ENCODE measurements at places on chromosomes 5 and 9.
A peak's percentile ranks its signal among the peaks of the same experiment; 100 is the strongest.

DNA sequence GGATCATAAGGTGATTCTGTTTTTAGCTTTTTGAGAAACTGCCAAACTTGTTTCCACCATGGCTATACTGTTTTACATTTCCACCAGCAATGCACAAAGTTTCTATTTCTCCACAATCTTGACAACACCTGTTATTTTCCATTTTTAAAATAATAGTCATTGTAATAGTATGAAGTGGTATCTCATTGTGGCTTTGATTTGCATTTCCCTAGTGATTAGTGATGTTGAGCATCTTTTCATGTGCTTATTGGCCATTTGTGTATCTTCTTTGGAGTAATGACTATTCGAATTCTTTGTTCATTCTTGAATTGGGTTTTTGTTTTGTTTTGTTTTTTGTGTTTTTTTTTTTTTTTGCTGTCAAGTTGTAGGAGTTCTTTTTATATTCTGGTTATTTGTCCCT lies 4.9 kb downstream of the GARNL3 start:
- DNase-seq: no peak

- DNase-seq: no peak
Observed at GRCh38 chr9:108838017-108838416, 17.8 kb downstream of the ACTL7B start.

DNA sequence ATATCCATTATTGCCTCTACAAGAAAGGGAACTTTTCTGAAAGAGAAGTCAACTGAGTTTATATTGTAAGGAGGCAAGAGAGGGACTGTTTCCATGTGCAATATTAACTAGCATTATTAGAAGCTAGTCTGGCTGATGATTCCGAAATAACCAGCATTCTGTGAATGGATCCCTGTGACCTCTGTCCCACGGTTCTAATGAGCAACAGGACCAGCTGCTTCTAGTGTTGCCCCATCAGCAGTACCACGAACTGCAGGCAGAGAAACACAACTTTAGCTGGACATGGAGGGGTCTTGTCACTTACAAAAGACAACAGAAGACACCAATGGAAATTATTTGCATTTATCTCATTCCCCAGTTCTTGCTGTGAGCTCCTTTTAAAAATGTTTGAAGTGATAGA lies 95.4 kb downstream of the MUSK start:
- DNase-seq: no peak

- no peak for DNase-seq
Observed at GRCh38 chr9:110900456-110900855, 137.8 kb downstream of the LPAR1 start.

GRCh38 chr9:76654051-76654461 lies 110.2 kb upstream of the PCA3 start:
- no peak for DNase-seq

- no peak for DNase-seq
Observed at GRCh38 chr9:98410185-98410697, 154.8 kb upstream of the TBC1D2 start.

- DNase-seq: no peak
Observed at GRCh38 chr5:147887026-147887627, 8.6 kb downstream of the SCGB3A2 start.

DNA sequence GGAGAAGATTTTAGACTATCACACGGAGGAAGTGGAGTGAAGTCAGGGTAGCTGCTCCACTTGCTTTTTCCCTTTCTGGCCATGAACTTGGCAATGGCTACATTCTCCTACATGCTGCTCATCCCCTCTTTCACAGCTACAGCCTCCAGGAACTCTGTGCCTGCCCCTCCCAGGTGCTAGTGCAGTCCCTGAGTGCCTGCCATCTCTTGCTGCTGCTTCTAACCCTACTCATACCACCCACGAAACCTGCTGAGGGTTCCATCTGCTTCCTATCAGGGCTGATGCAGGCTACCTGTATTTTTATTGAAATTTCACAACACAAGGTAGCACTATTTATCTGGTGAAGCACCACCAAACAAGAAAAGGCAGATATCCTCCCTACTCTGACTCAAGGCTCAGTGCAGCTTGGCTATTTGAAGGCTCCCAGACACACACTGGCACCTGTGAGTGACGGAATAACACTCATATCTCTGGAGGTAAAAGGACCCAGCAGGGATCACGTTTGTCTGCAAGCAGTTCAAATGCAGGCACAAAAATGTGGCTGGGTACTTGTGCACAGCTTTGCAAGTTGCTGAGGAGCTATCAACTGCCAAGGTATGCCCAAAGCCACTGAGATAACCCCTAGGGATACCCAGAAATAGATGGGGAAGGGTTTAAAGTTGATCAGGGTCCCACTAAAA lies 51.6 kb downstream of the MARCHF11 start:
- no peak for DNase-seq

DNA sequence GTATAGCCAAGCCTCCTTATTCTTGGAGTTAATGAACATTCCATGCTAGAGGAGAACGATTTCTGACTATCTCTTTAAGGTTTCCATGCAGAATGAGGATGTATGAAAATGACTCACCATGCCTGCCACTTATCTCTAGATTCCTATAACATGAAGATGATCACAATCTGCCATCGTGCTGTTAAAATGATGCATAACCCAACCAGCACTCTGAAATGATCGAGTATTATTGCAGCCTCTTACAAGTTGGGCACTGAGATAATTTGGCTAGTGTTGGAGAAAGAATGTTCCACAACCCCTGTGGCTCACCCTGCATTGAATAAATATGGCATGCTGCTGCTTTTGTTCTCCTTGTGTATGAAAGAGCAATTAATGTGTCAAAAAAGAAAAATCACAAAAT lies 1143.6 kb upstream of the WWC1 start:
- DNase-seq: no peak

DNA sequence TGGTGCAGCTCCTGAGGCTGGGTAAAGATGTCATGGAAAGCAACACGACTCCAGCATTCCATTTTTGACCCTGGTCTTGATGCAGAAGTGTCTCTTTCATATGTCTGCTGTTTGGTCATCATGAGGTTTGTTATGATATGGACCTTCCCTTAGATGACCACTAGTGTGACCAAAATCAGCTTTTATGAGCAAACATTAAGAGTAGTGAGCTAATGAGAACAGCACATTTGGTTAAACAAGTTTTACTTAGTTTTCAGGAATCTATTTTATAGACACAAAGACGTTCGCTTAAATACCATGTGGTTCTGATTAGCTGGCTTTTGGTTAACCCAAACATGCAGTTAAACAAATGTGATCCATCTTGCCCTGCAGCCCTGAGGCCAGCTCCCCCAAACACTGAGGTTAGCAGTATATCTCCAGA lies 56.7 kb upstream of the ACTBL2 start:
- DNase-seq: no peak

DNA sequence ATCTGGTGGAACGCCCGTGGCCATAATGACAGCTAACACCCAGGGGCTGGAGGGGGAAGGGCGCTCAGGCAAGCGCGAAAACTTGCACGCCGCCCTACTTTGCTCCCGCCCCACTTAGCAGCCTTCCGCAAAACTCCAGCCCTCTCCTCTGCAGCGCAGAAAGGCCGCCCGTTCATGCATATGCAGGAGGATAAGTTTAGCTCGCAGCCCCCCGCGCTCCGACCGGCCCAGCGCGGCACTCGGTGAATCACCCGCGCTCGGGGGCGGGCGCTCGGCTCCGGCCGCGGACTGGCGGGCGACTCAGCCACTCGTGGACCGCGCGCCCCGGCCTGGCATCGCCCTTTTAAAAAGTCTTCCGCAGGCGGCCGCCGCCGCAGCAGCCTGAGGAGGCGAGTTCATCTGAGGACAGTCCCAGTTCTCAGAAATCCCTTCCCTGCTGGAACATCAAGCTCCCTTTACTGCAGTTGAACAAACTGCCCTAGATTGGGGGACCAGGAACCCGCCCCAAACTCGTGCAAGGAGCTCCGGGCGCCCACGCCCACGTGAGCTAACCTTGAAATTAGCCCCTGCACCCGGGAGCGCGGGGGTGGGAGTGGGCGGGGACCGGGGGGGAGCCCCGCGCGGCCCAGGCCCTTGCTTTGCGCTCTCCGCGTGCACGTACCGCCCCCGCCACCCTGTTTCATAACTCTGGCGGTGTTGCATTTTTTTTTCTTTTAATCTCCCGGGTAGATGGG lies 4.5 kb upstream of the KLF9 start:
- peak; percentile 59 for DNase-seq

GRCh38 chr5:95733107-95733665 lies 2.0 kb downstream of the RHOBTB3 start:
- DNase-seq: no peak

DNA sequence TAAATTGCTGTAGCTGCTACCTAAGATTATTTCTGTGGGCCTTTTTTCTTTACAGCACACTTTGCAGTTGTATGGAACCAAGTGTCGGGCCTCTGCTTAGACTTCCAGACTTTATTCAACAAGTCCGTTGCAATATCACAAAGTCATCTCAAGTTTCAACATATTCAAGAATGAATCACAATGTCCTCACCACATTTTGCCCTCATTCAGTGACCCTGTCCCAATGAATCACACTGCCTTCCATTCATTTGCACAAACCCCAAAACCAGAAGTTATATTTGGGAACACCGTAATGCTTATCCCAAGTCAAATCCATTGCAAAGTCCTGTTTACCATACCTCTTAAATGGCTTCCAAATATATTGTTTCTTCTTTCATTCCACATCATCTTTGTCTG lies 439.6 kb downstream of the CSNK1G3 start:
- no peak for DNase-seq

DNA sequence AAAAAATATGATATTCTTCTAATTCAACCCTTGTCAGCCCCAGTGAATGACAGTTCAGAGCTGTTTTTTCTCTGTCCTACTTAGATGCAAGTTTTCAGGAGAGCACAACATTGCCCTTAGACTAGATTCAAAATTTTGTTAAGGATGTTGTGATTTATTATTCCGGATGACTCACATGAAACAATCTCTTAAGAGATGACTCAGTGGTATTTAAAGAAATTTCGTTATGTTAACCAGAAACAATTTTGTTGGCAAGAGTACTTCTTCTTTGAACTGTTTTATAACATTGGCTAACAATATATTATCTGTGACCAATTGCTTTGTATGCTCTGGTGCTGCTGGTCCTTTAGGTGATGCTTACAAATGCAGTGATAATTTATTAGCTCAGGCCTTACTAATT lies 132.0 kb downstream of the IZUMO3 start:
- DNase-seq: no peak

GRCh38 chr5:171476701-171477100 lies 57.3 kb downstream of the FGF18 start:
- DNase-seq: no peak

DNA sequence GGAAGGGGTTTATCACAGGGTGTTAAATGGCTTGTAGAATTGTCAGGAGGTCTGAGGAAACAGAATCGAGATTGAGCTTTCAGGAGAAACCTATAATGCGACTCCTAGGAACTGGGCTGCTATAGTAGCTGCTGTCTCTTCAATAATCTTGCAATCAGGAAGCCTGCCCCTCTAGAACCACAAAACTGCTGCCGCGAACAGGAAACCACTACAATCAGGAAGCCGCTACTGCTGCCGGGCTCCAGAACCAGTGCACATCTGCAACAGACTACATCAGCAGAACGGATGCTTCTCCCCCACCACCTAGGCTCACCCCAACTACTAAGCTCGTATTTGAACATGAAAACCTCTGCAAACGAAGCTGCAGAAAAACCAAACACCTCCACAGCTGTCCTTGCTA lies 31.6 kb downstream of the TNFSF8 start:
- peak; percentile 65 for DNase-seq

- DNase-seq: no peak
Observed at GRCh38 chr5:56088967-56089829, 94.4 kb upstream of the IL6ST start.

DNA sequence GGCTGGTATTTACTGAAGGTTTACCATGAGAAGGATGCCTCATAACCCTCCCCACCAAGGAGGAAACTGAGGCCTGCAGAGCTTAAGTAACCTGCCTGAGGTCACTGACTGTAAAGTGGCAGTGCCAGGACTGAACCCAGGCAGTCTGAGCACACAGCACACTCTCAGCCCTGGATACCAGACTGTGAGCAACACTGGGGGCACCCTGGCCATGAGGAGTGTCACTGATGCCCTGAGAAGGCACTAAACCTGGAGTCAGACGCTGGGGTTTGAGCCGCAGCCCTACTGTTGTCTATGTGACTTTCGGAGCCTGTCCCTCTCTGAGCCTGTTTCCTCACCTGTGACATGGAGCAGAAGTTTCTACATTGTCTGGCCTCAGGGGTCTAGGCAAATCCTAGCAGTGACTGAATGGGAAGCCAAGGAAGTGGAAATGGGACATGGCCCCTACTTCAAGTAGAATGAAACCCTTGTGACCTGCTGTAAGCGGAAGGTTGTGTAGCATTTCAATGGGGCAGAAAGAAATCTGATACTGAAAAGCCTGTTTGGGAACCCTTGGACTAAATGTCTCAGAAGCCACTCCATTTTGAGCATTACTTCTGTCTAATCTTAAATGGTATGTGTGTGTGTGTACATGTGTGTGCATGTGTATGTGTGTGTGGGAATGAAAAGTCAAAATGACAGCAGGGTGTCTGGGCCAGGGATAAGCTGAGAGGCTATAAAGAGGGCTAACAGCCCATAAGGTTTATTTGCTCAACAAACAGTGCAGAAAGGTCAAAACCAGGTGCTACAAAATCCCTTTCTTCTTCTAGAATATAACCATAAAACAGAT lies 36.0 kb downstream of the B4GALT1 start:
- no peak for DNase-seq

DNA sequence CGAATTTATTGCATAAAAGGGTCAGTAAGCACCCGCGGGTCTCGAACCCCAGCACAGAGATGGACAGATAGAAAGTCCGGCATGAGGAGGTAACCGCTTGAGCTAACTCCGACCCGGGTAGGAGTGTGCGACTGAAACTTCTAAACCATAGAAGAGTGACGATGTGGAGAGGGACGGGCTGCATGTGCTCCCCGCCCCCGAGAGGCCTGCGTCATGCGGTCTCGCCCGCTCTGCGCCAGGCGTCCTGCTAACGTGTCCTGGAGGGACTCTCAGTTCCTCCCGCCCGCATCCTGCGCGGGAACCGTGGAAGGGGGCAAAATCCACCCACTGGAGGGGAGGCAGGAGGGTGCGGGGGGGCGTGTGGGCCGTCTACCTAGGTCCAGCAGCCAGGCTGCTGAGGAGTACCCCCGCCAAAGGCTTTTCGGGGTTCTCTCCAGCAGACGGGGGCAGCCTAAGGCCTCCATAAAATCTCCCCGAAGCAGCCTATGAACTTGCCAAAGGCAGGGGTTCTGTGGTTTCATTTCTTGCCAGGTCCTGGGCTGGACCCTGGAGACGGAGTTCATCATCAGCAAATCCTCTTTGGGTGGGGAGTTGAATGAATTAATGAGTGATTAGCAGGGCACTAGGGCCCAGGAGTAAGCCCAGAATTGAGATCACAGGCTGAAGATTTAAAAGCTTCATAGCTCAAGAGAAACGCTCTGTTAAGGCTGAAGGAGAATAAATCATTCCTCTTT lies 51.9 kb downstream of the TGFBI start:
- DNase-seq: peak; percentile 3

GRCh38 chr9:31137176-31138160 lies 1247.0 kb upstream of the ACO1 start:
- DNase-seq: no peak

Data from stimulated activated CD8-positive, alpha-beta memory T cell treated with anti-CD3 and anti-CD28 coated beads, Interleukin-4, amount 100 ng/mL, for 1 hour (primary cell).